ENCODE measurements at places on chromosomes 13 and 19.

DNA sequence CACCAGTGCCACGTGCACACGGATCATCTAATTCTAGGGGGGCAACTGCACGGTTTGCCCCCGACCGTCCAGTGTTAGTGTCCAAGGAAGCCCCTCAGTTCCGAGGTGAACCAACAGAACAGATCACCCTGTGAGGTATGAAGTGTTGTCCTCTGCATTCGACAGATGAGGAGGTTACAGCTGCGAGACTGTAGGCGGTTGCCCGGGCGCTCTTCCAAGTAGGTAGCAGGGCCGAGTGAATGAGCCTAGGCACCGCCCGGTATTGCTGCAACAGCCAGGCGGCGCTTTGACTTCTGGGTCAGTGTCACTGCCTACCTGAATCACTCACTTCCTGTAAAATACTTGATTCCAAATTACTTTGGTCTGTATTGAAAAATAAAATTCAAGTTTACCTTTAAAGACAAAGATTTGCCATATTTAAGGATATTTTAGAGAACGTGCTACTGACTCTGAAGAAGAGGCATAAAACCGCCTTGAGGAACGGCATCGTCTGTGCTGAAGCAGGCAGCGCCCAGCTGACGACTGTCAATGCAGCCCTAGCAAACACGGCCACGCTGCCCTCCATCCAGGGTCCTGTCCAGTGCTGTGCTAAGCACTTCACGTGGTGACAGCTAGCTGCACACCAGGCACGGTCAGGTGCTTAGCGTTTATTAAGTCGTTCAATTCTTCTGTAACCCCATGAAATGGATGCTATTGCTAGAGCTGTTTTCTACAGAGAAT lies 19.3 kb upstream of the RASA3 start:
- no peak for DNase-seq

GRCh38 chr19:30350692-30351663 lies 21.2 kb upstream of the ZNF536 start:
- no peak for DNase-seq

DNA sequence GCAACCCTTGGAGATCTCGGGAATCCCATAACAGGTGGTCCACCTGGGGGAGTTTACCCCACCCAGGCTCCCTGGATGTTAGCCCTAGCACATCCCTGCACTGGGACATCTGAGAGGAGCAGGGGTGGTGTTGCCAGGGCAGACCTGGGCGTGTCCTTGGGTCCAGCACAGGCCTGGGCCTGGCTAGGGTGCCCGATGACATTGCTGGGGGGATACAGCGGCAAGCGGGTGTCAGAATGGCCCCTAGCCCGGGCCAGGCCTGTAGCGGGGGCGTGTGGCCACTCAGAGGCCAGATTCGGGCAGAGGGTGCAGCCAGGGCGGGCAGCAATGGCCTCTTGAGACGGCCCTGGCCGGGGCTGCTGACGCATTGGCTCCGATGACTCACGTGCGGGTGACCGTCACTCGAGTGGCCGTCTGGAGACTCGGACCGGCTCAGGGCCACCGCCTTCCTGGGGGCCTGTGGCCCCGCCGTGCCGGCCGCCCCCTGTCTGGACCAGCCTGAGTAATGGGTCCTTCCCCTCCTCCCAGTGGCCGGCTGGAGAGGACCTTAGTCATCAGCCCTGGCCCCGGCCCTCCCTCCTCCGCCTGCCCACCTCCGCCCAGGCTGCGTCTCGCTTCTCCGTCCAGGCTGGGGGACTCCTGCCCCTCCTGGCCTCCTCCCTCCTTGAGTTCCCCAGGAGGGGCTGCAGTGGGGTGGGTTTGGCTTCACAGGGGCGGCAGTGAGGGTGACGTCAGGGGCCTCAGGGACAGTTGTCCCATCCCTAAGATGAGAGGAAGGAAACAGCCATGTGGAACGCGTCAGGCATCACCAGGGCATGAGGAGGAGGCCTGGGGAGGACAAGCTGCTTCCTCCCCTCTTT lies 23.2 kb upstream of the CRTC1 start:
- no peak for DNase-seq

DNA sequence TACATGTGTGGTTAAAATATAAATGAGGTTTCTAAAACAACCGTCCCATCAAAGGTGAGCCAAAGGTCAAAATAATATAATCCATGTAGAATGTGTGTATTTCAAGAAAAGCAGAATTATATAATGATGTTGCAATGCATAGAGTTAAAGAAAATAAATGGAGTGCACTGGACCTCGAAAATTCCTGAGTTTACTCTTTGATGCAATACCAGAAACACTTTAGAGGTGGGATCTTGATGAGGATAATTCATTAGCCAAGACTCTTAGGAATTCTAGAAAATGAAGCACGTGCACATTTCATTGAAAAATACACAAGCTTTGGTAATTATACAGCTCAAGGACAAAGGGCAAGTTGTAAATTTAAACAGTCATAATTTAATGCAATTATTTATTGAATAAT lies 508.9 kb upstream of the ARGLU1 start:
- DNase-seq, result no peak

DNA sequence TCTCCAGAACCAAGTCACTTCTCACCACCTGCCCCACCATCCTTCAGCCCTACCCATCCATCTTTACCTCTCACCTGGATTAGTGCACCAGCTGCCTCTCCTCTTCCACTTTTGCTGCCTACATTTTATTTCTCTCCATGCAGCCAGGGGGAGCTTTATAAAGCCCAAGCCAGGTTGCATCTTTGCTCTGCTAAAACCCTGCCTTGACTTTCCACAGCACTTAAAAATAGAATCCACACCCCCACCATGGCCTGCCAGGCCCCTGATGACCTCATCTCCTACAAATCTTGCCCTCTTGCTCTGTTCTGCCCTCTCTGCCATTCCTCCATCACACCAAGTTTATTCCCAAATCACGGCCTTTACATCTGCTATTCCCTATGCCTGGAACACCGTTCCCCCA lies 1.8 kb downstream of the HOOK2 start:
- DNase-seq, result no peak

- no peak for DNase-seq
Observed at GRCh38 chr13:85879014-85879413, 79.8 kb upstream of the SLITRK6 start.

GRCh38 chr19:46730595-46730994 lies 13.7 kb upstream of the PRKD2 start:
- DNase-seq, result no peak

- DNase-seq, result no peak
Observed at GRCh38 chr13:31433746-31434145, 234.0 kb downstream of the B3GLCT start.

DNA sequence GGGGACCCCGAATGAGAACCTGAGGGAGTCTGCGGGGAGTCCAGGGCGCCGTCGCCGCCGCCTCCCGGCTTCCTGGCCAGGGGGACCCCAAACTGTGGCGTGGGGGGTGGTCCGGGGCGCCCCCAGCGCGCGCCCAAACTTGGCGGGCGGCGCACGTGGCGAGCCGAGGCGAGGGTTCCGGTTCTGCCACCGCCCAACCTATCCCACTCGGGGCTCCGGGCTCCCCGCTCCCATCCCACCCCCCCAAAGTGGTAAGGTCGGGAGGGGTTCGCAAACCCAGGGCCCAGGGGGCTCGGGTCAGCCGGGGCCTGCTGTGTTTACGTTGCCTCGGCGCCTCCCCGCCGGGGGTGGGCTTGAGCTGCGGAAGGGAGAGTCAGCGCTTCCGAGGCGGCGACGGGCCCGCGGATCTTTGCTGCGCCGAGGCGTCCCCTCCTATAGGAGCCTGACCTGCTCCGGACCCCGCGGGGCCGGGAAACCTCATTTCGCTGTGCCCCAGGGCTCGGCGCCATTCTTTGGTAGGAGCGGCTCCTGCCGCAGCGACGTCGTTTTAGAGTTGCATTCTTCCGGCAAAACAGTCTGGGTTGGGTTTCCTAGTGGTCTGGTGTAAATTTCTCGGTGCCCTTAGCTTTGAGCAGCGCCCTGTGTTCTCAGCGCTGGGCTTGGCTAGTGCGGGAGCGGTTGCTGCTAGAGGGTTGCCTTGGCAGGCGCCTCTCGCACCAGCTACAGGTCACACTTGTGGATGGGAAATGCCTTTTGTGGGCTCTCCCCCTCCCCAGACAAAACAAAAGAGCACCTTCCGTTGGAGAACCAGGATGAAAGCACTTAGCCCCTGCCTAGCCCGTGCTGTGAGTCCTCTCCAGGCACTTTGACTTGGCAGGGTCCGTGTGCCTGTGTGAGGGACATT lies 1.2 kb downstream of the DAZAP1 start:
- DNase-seq, result peak; percentile 36

DNA sequence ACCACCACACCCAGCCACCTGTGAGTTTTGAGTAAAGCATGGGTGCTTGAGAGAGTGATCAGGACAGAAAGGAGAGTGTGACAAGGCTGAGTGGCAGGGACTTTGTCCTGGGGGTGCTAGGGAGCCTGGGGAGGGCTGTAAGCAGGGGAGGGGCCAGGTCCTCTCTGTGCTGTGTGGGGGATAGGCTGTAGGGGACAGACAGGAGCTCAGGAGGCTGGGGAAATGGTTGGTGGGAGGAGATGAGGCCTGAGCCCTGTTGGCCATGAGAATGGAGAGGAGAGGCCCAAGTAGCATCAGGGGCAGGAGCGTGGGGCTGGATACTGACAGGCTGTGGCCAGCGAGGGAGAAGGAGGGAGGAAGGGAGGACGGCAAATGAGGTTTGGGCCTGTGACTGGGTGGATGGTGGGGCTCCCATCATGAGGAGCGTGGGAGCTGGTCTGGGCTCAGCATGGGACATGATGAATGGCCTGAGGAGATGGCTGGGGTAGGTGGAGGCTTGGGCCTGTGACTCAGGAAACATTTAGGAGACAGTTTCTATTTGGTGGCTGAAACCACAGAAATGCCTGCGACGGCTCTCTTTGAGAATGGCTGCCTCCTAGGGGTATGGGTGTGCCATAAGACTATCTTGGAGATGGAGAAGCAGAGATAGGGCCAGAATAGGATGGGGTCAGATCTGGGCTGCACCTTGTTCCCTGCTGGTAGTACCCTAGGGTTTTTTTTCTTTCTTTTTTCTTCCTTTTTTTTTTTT lies 25.0 kb downstream of the GRIN2D start:
- no peak for DNase-seq

DNA sequence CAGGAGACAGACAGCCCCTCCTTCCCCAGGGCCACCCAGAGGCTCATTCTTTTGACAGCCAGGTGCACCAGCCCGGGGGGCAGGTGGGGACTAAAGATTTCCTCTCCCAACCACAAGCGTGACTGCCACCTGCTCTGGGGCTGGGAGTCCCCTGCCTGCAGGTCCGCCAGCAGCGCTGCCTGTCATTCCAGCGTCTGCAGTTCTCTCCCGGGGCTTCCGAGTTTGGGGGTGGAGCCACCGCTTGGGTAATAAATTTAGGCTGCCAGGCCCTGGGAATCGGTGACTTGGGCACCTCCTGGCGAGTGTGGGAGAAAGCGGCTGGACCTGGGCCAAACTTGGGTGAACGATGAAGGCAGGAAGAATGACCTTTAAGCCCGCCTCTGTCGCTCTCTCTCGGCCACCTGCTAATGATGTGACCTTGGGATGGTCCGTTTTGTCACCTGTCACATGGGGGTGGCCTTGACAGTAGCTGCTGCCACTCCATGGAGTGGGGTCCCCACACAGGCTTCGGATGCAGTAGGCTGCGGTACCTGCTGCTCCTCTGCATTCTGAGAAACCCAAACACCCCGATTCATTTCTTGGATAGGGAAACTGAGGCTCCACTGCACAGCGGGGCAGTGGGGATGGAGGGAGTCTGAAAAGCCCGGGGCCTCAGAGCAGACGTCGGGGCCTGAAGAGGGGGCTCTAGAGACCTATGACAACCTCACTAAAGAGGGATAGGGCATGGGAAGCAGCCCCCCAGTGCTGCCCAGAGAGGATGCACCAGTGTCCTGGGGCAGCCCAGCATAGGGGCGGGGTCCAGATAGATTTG lies 12.8 kb downstream of the FUT6 start:
- DNase-seq, result no peak

- DNase-seq, result no peak
Observed at GRCh38 chr13:76783798-76784197, 102.4 kb downstream of the KCTD12 start.

DNA sequence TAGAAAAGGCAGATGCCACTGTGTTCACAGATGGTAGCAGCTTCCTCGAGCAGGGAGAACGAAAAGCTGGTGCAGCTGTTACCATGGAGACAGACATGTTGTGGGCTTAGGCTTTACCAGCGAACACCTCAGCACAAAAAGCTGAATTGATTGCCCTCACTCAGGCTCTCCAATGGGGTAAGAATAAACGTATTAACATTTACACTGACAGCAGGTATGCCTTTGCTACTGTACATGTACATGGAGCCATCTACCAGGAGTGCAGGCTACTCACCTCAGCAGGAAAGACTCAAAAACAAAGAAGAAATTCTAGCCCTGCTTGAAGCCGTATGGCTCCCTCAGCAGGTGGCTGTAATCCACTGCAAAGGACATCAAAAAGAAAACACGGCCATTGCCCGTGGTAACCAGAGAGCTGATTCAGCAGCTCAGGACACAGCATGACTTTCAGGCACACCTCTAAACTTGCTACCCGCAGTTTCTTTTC lies 197.7 kb downstream of the ZNF737 start:
- DNase-seq, result no peak

GRCh38 chr19:23118400-23118799 lies 1.6 kb downstream of the ZNF730 start:
- DNase-seq, result no peak

DNA sequence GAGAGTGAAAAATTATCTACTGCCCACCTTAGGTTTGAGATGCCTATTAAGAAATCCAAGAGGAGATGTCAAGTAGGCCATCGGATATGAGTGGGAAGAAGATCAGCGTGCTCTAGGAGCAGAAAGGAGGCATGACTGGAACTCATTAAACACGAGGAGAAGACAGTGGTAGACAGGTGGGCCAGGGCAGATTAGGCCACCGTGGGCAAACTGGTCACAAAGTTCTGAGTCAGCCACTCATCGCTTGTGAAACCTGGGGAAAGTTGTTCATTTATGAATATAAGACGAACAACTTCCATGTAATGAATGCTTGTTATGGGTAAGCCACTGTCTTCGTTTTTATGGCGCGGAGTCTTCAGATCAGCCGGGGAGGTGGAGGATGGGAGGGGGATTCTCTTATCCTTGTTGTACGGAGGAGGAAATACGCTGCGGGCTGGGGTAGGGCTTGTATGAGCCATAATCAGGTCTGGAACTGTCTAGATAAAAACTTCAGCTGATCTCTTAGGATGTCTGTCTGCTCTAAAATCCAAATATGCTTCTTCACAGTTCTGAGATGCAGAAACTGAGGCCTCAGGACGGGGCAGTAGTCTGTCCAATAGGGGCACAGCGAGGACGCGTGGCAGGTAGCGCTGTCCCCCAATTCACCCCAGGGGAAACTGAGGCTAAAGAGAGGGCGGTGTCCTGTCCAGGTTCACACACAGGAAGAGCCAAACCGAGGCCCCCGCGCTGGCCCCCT lies 1.1 kb upstream of the ZNF444 start:
- DNase-seq, result no peak

GRCh38 chr13:110289661-110290060 lies 17.3 kb downstream of the COL4A1 start:
- DNase-seq, result no peak

GRCh38 chr19:48394331-48395169 lies 1.1 kb downstream of the GRIN2D start:
- no peak for DNase-seq

- no peak for DNase-seq
Observed at GRCh38 chr13:24063281-24063877, 97.1 kb upstream of the SPATA13 start.

GRCh38 chr13:110317093-110317492 lies 10.0 kb downstream of the COL4A2 start:
- DNase-seq, result no peak

- no peak for DNase-seq
Observed at GRCh38 chr13:99929866-99930265, 41.7 kb downstream of the ZIC5 start.

Data from activated T-helper 1 cell treated with anti-CD3 and anti-CD28 coated beads, Interleukin-2, amount 50 U/mL, for 16 hours (primary cell).